ENCODE measurements at places on chromosomes 4 and X. TPM values are rescaled to one million over a fixed set of nuclear protein-coding genes. Genes with fewer than 3 reads are reported as not detected.

- no peak for DNase-seq
These were observed 479.3 kb downstream of the INPP4B start for GRCh38 chr4:142366769-142367181.

DNA sequence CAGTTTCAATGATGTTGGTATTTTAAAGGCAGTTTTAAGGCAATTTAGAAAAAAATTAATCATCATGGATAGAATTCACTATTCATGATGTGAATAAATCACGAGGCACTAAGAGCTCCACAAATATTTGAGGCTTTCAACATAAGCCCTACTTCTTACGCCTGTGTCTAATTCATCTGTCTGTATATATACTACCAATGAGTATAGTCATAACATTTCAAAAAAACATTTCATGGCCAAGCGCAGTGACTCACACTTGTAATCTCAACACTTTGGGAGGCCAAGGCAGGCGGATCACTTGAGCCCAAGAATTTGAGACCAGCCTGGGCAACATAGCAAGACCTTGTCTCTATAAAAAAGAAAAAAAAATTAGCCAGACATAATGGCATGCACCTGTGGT lies 56.5 kb downstream of the FBXL5 start:
- no peak for DNase-seq

- DNase-seq = no peak
These were observed 224.9 kb downstream of the KIT start for GRCh38 chr4:54882616-54883015.

DNA sequence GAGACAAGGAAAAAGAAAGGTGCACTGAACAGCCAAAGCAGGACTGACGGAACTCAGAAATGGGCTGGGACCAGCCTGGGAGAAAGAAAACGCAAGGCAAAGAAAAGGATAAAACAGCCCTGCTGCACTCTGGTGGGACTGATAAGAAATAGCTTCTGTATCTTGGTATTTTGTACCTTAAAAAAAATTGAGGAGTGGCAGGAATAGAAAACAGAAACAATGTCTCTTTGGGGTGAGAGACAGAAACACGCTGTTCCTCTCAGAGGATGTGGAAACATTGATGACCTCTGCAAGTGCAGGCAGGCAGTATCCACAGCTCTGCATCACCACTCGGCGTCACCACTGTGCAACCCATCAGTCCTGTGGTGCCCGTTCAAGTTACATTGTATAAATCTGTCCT lies 152.5 kb upstream of the SPRY1 start:
- peak; percentile 3 for DNase-seq

The TDO2 gene
- total RNA-seq = 1.6 TPM

The COX7B2 gene
- not detected for total RNA-seq

Data from Caco-2 (cell line).